GM04503 (cell line): ENCODE measurements at places on chromosomes 16 and 17.

DNA sequence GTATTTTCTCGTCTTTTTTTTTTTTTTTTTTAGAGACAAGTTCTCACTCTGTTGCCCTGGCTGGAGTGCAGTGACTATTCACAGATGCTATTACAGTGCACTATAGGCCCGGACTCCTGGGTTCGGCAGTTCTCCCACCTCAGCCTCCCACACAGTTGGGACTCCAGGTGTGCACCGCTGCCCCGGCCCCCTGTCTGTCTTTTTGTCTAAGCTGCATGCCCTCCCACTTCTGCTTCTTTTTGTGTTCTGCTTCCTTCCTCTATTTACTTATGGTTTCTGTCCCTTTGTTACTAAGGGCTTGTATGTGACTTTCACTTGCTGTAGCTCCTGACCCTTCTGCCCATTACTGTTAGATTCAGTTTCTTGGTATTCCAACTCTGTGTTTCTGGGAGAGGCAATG lies 20.5 kb downstream of the SLC7A6 start:
- no peak for DNase-seq

DNA sequence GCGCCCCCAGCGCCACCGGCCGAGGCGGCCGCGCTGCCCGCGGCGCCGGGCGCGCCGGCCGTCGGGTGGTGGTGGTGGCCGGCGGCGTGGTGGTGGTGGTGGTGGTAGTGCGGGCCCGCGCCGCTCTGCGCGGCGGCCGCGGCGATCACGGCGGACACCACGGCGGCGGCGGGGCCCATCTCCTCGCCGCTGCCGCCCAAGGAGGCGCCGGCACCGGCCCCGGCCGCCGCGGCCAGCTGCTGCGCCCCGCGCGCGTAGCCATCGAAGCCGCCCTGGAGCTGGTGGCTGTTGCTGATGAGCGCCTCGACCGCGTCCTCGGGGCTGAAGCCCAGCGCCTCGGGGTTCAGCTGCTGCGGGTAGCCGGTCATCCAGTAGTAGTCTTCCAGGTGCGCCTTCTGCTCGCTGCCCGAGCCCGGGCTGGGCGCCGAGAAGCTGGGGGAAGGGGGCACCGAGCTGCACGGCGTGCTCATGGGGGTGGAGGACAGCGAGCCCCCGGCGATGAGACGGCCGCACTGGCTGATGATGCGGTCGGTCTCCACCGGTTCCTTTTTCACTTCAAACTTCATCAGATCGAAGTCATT lies 1.2 kb downstream of the MAF start:
- DNase-seq: no peak

DNA sequence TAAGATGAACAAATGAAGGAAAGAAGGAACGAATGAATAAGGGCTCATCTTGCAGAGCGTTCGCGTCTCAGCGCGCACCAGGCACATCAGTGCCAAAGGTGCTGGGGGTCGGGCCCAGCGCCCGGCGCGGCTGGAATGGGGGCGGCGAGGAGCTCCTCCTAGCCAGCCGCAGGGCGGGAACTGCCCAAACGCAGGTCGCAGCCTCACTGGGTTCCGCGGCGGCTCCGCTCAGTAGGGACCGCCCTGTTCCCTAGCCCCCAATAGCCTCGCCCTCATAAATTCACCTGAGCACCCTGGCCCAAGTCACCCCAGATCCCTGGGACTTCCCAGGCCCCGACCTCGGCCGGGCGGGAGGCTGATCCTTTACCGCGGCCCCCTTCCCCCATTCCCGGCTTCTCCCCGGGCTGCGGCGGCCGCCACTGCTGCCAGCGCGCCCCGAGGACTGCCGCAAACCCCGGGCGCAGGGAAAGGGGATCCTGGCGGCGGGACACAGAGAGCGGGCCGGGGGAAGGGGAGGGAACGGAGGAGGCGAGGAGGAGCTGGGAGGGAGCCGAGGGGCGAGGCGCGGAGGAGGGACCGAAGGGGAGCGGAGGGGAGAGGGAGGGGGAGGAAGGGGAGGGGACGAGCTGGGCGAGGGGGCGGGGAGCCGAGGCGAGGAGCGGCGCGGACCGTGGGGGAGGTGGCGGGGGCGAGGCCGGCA lies 377 bp upstream of the CRHR1 start:
- DNase-seq: no peak

- DNase-seq: no peak
Observed at GRCh38 chr17:71935341-71935740, 185.5 kb upstream of the SOX9 start.

DNA sequence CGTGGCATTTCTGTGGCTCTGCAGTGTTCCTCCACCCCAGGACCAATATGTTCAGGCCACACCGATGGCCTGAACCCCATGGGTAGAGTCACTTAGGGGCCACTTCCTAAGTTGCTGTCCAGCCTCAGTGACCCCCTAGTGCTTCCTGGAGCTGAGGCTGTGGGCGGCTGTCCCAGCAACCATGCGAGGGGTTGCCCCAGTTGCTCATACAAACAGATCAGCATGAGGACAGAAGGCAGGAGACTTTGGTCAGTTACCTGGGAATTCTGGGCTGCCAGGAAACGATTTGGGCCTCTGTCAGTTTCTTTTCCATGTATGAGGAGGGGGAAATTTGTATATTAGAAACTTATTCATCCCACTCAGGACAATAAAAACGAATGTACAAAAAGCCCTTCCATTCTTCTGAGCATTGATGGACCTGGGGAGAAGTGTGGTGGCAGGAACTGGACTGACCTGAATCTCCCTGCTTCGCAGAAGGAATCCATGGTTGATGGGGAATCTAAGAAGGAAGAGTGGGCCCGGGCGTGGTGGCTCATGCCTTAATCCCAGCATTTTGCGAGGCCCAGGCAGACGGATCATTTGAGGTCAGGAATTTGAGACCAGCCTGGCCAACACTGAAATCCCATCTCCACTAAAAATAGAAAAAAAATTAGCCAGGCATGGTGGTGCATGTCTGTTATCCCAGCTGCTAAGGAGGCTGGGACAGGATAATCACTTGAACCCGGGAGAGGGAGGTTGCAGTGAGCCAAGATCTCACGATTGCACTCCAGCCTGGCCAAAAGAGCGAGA lies 4.9 kb upstream of the IL32 start:
- no peak for DNase-seq
